ENCODE measurements at places on chromosomes 4 and X.

- no peak overlapping the region for H3K27ac ChIP-seq
- no peak overlapping the region for H3K4me3 ChIP-seq
- no peaks in the 10 kb centered on the region for H3K27me3 ChIP-seq
- peak; percentile 26 for DNase-seq
These were observed 64.9 kb upstream of the SOD3 start for GRCh38 chr4:24730256-24731001.

GRCh38 chr4:87079967-87080366 lies 140.5 kb downstream of the KLHL8 start:
- H3K36me3 ChIP-seq = no peaks in the 10 kb centered on the region
- H3K27me3 ChIP-seq = no peaks in the 10 kb centered on the region
- H3K4me1 ChIP-seq = no peaks in the 10 kb centered on the region
- H3K27ac ChIP-seq = peak overlapping the region; percentile 75
- H3K4me3 ChIP-seq = no peak overlapping the region

GRCh38 chr4:38612646-38613414 lies 51.2 kb upstream of the KLF3 start:
- H3K36me3 ChIP-seq = no peaks in the 10 kb centered on the region
- no peak overlapping the region for H3K4me3 ChIP-seq
- H3K27me3 ChIP-seq = no peaks in the 10 kb centered on the region
- no peak for DNase-seq
- no peak overlapping the region for H3K27ac ChIP-seq

DNA sequence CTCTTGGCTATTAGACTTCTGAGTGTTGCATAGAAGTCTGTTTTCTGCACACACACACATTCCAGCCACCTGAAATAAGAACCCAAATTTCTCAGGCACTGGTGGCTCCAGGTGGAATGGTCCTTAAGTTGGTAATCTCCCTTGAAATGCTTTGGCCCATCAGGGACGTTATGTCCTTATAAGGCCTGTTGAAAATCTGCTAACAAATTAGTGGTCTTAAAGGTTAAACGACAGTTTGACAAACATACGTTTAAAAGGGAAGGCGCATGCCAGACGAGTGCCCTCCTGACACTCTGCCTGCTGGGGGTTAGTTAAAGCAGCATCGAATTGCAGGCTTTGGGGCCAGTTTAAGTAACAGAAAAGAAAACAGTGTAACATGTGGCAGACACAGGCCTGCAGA lies 125.0 kb downstream of the TBX22 start:
- no peaks in the 10 kb centered on the region for H3K27me3 ChIP-seq
- H3K27ac ChIP-seq = no peak overlapping the region
- no peaks in the 10 kb centered on the region for H3K36me3 ChIP-seq
- DNase-seq = no peak

GRCh38 chr4:168868044-168868781 lies 141.8 kb downstream of the CBR4 start:
- peaks cover 5% of the 10 kb centered on the region for H3K4me1 ChIP-seq
- H3K4me3 ChIP-seq = no peak overlapping the region
- no peaks in the 10 kb centered on the region for H3K27me3 ChIP-seq
- DNase-seq = no peak

GRCh38 chrX:15676886-15677285 lies 12.3 kb upstream of the CLTRN start:
- DNase-seq = no peak
- no peak overlapping the region for H3K4me3 ChIP-seq
- no peak overlapping the region for H3K27ac ChIP-seq
- H3K27me3 ChIP-seq = no peaks in the 10 kb centered on the region
- no peaks in the 10 kb centered on the region for H3K36me3 ChIP-seq
- no peaks in the 10 kb centered on the region for H3K4me1 ChIP-seq

GRCh38 chr4:26176598-26177149 lies 144.1 kb upstream of the RBPJ start:
- no peak overlapping the region for H3K27ac ChIP-seq
- DNase-seq = no peak
- H3K4me1 ChIP-seq = no peaks in the 10 kb centered on the region

DNA sequence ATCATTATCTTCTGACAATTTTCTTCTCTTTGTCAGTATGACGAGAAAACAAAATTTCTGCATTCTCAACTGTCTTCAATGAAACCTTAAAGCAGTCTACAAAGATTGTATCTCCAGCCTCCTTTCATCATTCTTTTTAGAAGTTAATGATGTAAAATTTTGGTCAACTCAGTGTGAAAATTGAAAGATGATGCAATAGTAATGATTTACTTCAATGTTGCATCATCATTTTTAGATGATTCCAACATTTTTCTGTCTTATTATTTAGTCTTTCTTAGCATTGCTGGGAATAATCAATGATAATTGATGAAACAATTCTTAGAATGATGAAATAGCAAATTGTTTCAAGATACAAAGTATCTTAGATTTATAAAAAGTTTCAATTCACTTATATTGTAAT lies 372.7 kb downstream of the C4orf33 start:
- no peak overlapping the region for H3K4me3 ChIP-seq
- no peaks in the 10 kb centered on the region for H3K4me1 ChIP-seq
- H3K27ac ChIP-seq = no peak overlapping the region
- H3K27me3 ChIP-seq = no peaks in the 10 kb centered on the region
- DNase-seq = no peak

- H3K4me3 ChIP-seq = no peak overlapping the region
- no peak for DNase-seq
- H3K36me3 ChIP-seq = no peaks in the 10 kb centered on the region
- no peak overlapping the region for H3K27ac ChIP-seq
- H3K27me3 ChIP-seq = no peaks in the 10 kb centered on the region
- H3K4me1 ChIP-seq = no peaks in the 10 kb centered on the region
These were observed 525.4 kb downstream of the CENPC start for GRCh38 chr4:67019686-67020437.

- H3K27ac ChIP-seq = no peak overlapping the region
- no peaks in the 10 kb centered on the region for H3K4me1 ChIP-seq
- DNase-seq = no peak
- no peaks in the 10 kb centered on the region for H3K27me3 ChIP-seq
These were observed 28.7 kb downstream of the SEC24B start for GRCh38 chr4:109462297-109462696.

DNA sequence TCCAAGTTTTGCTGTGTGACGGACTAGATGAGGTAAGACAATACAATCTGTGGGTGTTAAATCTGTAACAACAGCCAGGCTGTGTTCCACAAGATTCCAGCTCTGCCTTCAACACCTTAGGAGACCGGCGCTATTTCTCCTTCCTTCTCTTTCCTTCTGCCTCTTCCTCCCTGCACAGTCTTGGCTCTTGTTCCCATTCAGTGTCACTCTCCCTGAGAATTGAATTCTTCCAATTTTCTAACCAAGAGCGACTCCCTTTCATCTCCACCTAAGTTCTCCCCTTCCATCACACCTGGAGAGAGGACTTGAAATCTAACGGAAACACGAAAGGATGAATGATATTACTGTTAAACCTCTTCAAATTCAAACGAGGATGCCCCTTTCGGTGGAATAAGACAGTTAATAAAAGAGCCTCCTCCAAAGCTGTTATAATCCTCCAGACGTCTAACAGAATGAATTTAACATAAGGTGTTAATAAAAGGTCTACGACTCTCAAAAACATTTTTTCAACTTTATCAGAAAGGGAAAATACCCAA lies 2.7 kb downstream of the EPHA5 start:
- H3K36me3 ChIP-seq = no peaks in the 10 kb centered on the region
- H3K4me3 ChIP-seq = peak overlapping the region; percentile 49
- H3K27ac ChIP-seq = no peak overlapping the region
- H3K4me1 ChIP-seq = no peaks in the 10 kb centered on the region
- peaks cover 6% of the 10 kb centered on the region for H3K27me3 ChIP-seq

DNA sequence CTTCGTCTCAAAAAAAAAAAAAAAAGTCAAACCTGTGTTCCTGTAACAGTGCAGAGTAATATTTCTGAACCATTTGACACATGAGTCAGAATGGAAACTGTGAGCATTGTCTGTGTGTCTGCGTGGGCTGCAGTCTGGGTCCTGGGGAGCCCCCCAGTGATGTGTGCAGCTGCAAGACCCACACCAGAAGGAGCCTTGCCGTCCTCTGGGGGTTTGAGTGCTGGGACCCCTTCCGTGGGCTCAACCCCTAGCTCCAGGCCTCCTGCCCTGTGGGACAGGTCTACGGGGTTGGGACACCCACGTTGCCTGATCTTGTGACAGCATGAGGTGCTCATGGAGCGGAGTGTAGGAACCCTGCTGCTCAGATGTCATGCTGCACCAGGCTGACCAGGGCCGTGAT lies 43.7 kb downstream of the DDX3X start:
- DNase-seq = no peak
- H3K4me3 ChIP-seq = no peak overlapping the region
- no peak overlapping the region for H3K27ac ChIP-seq
- no peaks in the 10 kb centered on the region for H3K27me3 ChIP-seq
- H3K4me1 ChIP-seq = no peaks in the 10 kb centered on the region
- H3K36me3 ChIP-seq = no peaks in the 10 kb centered on the region

- H3K4me1 ChIP-seq = no peaks in the 10 kb centered on the region
- H3K27ac ChIP-seq = no peak overlapping the region
- H3K36me3 ChIP-seq = no peaks in the 10 kb centered on the region
- no peak overlapping the region for H3K4me3 ChIP-seq
These were observed 74.9 kb downstream of the NYX start for GRCh38 chrX:41522081-41522480.

DNA sequence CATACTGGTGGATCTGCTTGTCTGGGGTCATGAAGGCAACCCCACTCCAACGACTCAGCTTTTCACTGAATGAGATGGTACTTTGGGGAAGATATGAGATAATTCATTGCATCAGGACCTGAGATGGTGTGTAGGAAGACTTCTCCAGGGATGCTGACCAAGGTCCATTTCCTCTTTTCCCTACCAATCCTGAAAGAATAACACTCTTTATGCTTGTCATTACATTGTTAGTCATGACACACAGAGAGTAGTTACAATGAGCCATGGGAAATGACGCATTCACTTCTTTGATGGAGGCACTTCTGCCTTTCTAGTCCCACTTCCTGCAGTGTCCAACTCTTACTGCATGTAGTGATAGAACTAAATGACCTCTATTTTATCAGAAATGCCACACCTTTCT lies 58.6 kb downstream of the AREG start:
- DNase-seq = no peak
- H3K27me3 ChIP-seq = no peaks in the 10 kb centered on the region
- H3K4me3 ChIP-seq = no peak overlapping the region
- no peaks in the 10 kb centered on the region for H3K4me1 ChIP-seq
- no peak overlapping the region for H3K27ac ChIP-seq
